Suppressor macrophage treated with lipopolysaccharide for 4 hours (primary cell): ENCODE measurements at places on chromosomes 13 and 19.

DNA sequence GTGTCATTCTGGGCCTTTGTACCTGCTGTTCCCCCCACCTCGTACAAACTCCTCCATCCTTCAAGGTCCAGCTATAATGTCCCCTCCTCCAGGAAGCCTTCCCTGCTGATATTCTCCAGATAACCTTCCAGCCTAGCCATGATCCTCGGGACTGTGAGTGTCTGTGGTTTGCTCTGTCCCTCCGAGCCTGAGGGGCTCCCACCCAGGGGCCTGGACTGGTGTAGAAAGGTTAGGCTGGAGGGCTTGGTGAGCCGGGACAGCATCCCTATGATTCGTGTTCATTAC lies 2.9 kb upstream of the COMP start:
- no peak for DNase-seq

- peak; percentile 23 for DNase-seq
Measured at GRCh38 chr19:16051254-16052025, 24.9 kb upstream of the TPM4 start.

DNA sequence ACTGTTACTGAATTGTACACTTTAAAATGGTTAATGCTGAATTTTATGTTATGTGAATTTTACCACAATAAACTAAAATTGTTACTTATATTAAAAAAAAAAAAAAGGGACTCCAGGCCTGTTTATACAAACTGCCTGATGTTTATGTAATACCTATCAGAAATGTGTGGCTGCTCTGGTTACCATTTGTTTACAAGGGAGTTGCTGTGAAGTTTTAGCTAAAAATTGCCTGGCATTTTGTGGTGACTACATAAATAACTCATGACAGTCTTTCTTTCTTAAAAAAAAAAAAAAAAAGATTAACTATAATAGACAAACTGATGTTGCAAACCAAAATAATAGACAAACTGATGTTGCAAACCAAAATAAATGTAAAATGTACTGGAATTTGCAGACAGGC lies 71.8 kb downstream of the CDADC1 start:
- DNase-seq: no peak

GRCh38 chr19:48616491-48617056 lies 1.7 kb upstream of the FAM83E start:
- DNase-seq: no peak

- no peak for DNase-seq
Measured at GRCh38 chr19:33828266-33829075, 31.8 kb downstream of the KCTD15 start.

GRCh38 chr13:82477436-82477835 lies 1404.8 kb downstream of the SLITRK1 start:
- no peak for DNase-seq

- DNase-seq: no peak
Measured at GRCh38 chr13:85508683-85509329, 290.4 kb downstream of the SLITRK6 start.

- no peak for DNase-seq
Measured at GRCh38 chr19:45187421-45188100, 9.0 kb downstream of the BLOC1S3 start.

DNA sequence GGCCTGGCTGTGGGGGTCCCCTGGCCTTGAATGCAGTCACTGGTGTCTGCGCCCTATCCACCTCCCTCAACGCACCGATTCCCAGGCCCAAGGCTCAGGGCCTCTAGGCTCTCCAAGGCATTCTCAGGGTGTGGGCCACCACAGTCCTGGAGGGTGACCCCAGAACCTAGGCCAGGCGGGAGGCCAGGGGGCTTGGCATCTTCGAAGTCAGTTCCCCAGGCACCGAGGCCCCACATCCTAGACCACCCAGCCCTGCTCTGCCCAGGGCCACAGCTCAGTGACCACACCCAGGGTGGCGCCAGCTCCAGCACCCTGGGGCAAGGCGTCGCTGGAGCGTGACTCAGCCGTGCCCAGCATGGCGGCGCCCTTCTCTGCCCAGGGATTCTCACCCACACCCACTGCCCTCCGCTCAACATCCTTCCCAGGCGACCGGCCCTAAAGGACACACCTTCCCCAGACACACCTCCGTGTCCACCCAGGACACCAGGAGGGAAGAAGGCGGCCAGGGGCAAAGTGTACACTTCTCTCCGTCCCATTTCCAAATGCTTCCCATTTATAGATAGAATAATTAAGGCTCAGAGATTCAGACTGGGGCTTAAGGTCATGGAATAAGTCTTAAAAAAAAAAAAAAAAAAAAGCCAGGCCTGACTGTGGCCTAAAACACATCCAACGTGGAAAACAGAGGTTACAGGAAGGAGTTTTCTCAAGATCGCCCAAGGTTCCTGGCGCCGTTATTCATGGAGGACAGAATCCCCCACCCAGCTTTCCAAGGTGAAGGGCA lies 36.4 kb upstream of the NANOS3 start:
- DNase-seq: peak; percentile 79

GRCh38 chr19:41449079-41449864 lies 6.3 kb downstream of the ERICH4 start:
- DNase-seq: peak; percentile 77

- DNase-seq: no peak
Measured at GRCh38 chr13:32121316-32121715, 89.7 kb downstream of the FRY start.

- no peak for DNase-seq
Measured at GRCh38 chr19:17411801-17412200, 6.4 kb upstream of the BST2 start.

DNA sequence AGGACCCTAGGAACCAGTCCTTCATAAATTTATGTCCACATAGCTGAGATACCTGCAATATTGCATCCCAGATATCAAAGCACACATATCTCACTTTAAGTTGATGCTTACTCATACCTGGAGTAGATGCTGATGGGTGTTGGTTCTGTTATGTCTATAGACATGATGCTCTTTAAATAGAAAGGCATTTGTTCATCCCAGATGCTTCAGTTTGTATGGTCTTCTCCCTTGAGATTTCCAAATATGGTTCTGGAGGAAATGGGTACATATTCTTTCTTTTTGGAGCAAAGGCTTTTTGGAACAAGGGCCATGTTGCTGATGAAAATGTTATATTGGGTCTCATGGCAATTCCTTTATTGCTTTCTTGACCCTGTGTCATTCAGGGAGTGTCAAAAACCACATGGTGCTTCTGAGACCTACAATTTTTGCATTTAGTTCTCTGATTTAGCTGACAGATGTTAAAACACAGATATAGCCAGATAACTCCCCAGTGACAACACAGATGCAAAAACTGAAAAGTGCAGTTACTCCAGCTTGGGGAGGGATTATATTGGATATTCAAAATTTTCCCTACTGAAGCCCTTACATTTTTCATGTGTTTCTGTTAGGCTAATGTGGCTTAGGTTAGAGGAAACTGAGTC lies 211.4 kb downstream of the KCNRG start:
- no peak for DNase-seq

- no peak for DNase-seq
Measured at GRCh38 chr13:70959035-70959775, 851.0 kb upstream of the KLHL1 start.

DNA sequence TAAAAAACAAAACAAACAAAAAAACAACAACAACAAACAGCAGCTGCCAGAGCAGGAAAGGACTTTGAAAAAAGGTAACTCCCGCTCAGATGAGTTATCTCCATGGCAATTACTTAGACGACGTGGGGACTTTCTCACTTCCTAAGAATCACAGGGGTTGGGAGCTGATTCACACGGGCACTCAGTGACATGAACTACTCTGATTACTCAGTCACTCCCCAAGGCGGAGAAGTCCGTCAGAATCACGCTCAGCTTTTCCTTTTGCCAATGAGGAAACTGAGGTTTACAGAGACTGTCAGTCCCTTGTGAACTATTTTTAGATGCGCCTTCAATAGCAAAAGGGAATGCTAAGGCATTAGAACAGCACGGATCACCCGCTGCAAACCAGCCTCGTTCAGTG lies 32.3 kb upstream of the MATK start:
- peak; percentile 96 for DNase-seq

- DNase-seq: no peak
Measured at GRCh38 chr13:46106839-46107371, 2.1 kb upstream of the CPB2 start.

GRCh38 chr13:53068585-53069520 lies 40.2 kb downstream of the OLFM4 start:
- no peak for DNase-seq

DNA sequence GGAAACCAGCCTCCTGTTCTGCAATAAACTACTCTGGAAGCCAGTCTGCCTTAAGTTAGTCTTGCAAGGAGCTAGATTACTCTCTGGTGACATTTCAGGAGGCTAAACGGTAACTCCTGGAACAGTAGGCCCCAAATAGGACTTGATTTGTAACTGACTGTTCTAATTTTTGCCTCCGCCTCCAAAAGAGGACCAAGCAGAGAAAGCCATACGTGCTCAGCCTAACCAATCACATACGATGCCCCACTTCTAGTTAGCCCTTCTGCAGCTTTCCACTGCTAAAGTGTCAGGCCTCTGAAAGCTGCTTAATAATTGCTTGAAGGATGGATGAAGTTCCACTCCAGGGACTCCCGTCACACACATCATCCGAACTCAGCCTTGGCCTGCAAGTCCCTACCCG lies 744 bp downstream of the ZNF805 start:
- no peak for DNase-seq

DNA sequence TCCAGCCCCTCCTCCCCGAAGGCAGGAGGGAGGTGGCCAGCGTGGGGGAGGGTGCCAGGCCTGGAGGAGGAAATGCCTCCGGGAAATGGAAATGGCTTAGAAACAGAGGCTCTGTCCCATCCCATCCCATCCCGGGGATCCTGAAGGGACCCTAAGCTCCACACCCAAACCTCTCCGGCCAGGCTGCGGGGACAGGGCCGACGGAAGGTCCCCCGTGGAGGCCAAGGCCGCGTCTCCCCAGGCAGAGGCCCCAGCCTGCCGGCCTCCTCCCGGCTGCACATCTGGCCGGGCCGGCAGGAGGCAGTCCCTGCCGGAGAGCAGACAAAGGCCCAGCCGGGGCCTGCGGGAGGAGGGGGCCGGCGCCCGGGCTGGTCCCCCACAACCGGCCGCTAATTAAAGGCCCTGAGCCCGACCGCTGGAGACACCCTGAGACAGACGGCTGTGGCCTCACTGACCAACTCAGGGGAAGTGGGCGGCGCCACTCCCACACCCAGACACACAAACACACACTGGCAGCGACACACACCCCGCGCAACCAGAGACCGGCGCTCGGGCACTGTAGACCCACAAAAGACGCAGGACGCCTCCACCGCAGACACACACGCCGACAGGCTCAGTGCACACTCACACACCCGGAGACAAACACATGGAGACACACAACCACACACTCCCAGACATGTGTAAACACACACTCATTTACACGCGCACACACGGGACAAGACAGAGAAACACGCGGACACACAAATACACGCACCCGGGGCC lies 1.1 kb downstream of the ADAMTS10 start:
- peak; percentile 41 for DNase-seq

GRCh38 chr19:398719-399118 lies 10.2 kb downstream of the C2CD4C start:
- DNase-seq: no peak

- DNase-seq: no peak
Measured at GRCh38 chr13:50468849-50469669, 374.4 kb downstream of the DLEU7 start.

GRCh38 chr19:7482584-7483439 lies 6.0 kb downstream of the PEX11G start:
- DNase-seq: no peak

GRCh38 chr13:97385146-97385545 lies 48.8 kb upstream of the RAP2A start:
- DNase-seq: no peak

GRCh38 chr13:27113436-27113835 lies 58.2 kb downstream of the USP12 start:
- DNase-seq: no peak

GRCh38 chr13:43783820-43784219 lies 3.0 kb downstream of the ENOX1 start:
- peak; percentile 25 for DNase-seq

GRCh38 chr13:112987682-112988024 lies 18.6 kb downstream of the MCF2L start:
- no peak for DNase-seq

GRCh38 chr19:35990156-35990555 lies 4.8 kb upstream of the SDHAF1 start:
- DNase-seq: no peak

GRCh38 chr19:1336079-1336684 lies 47.5 kb upstream of the NDUFS7 start:
- DNase-seq: no peak

GRCh38 chr13:94192431-94192975 lies 287.0 kb downstream of the DCT start:
- peak; percentile 14 for DNase-seq
